ENCODE measurements at places on chromosomes 3 and 15.

DNA sequence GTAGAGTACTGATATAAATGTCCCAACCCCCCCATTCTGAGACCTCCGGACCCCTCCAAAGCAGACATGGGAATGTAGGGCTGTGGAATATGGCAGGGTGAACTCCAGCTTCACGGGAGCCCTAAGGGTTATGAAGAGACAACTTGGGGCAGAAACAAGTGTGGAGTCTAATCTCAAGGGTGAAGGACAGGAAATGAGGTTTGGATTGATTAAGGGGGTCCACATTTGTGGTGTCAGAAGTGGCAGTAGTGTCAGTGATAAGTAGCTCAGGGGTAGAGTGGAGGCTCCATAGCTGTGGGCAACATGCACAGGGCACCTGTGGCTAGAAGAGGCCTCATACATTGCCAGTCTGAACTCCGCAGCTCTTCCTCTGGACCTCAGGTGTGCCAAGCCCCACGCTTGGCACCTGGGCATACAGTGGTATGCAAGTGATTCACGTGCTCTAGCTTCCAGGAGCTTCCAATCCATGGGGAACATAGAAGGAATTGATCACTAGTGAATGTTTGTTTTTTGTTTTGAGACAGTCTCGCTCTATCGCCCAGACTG is 4.1 kb upstream of the P4HTM start:
- DNase-seq = no peak

DNA sequence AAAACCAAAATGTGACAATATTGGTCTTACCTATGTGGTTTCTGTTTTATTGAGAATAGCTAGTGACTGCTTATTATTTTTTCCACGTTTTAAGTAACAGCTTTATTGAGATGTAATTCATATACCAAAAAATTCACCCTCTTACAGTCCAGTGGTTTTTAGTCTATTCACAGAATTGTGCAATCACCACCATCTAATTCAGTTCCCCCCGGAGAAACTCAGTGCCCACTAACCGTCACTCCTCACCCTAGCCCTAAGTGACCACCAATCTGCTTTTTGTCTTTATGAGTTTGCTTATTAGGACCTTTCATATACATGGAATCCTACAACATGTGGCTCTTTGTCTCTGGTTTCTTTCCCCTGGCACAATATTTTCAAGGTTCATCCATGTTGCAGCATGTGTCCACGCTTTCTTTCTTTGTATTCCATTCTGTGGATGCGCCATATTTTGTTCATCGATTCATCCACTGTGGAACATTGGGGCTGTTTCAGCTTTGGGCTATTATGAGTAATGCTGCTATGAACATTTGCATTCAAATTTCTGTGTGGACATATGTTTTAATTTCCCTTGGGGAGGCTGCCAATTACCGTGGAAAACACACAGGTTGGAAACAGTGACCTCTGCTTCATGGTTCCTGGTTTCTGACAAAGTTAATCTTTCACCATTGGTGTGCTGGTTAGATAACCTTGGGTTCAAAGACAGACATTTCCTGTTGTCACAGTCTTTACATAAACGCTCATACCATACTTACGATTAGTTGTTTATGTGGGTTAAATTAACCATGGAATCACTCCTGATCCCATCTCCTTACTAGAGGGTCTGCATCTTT is 3.2 kb upstream of the BCL2L10 start:
- DNase-seq = no peak

GRCh38 chr3:159538507-159538906 is 450.1 kb upstream of the IL12A start:
- DNase-seq = no peak

DNA sequence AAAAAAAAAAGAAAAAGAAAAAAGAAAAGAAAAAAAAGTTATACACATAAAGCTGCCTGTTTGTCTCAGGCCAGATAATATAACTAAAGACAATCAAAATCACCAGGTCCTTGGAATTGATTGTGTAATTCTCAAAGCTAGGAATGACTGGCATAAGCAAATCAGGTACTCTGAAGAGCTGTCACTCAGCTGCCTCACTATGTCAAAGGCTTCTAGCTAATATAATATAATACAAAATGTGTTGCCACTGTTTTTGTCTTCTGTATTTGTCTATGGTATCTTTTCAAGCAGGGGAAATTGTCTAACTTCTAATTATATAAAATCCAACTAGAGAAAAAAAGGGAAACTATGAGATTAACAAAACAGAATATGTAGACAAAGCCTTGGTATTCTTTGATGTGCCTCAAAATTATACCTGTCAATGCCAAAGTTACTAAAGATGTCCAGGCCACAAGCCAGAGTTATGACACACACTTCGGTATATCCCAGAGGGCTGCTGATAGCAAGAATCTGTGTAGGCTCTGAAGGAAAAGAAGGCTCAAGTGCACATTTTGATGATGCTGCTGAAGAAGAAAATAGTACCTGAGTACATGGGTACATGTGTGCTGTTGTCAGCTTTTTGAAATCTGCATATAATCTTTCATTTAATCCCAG is 37.0 kb upstream of the NR2E3 start:
- DNase-seq = no peak

GRCh38 chr3:3365716-3366115 is 186.2 kb upstream of the CRBN start:
- no peak for DNase-seq

GRCh38 chr15:101348643-101349042 is 53.6 kb upstream of the SNRPA1 start:
- DNase-seq = no peak

DNA sequence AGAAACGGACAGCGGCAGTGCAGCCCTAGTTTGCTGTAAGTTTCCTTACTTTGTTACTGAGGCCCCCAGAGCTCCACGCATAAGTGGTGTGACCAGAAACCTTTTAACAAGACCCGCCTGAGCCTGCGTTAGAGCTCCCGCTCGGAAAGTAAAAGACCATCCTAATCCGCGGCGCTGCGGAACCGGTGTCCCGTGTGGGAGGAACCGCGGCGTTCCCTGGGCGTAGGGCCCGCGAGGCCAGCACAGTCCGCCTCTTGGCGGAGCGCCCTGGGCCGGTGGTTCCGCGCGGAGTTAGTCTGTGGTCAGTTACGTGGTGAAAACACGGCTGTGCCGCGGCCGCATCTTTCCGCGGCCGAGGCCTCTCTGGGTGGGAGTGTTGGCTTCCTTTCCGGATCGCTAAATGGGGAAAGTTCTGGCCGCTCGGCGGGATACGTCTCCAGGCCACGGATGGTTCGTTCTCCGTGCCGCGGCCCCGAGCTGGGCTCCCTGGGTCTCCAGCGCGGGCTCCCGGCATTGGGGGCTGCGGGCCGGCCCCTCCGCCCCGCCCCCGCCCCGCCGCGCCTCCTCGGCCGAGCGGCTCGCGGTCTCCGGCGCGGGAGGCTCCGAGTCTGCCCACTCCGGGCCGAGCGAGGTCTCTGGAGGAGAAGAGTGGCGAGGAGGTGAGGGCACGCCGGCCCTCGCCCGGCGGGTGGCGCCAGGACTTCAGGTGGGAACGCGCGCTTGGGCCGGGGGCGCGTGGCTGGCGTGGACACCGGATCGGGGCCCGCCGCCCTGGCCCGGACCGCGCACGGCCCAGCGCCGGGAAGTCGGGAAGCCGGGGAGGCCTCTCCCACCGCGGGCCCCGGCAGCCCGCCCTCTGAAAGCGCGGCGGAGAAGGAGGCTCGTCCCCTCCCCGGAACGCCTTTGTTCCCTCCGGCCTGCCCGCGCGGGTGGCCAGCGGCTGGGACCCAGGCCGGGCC is 754 bp downstream of the B3GNT5 start:
- no peak for DNase-seq

DNA sequence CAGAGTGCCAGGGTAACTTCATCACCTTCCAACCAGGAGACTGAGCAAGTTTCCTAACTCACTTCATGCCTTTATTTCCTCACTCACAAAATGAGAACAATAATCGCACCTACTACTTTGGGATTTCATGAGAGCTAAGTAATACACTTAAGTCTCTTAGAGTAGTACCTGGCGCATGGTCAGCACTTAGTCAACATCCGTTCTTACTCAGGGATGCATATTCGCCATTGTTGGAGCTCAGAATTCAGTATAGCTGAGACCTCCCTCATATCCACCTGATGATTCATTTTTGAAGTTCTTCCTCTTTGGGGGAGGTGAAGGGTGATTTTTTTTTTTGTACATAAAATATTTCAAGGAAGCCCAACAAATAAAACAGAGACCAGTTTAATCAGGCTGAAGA is 188.2 kb downstream of the AGBL1 start:
- DNase-seq = no peak

DNA sequence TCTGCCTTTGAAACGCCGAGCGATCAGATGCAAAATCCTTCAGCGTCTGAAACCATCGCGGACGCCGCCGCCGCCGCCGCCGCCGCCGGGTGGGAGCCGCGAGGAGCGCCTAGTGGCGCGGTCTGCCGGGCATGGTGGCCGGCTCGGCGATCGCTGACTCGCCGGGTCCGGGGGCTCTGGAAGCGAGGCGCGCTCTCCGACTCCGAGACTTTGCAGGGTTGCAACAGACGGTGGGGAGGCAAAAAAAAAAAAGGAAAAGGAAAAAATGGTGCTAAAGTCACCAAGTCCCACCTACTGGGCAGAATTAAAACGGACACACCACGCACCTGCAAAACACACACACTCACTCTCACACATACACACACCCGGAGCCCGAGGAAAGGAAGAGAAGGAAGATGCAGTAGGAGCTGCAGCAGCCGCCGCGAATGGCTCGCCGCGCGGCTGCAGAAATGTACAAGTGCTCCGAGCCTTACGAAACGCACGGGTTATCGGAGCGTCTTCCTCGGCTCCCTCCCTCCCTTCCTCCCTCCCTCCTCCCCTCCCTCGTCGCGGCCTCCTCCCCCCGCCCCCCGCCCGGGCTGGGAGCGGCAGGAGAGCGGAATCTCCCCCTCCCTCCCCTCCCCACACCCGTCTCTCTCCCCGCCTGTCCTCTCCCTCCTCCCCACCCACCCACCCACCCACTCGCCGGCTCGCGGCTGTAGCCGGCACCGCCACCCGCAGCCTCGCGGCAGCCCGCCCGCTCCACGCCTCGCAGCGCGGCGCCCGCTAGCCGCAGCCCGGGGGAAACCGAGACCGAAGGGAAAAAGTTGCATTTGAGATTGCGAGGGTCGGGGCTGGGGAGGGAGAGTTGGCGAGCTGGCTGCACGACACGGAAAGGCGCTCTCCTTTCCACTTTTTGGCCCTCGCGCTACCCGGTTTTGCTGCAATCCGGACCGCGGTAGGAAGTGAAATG is at the start of gene NTRK3:
TSS of gene NTRK3 (minus strand) at position 461 of the 952 bp plus-strand sequence. CDS start 586 bp downstream, outside the sequence.
- no peak for DNase-seq

DNA sequence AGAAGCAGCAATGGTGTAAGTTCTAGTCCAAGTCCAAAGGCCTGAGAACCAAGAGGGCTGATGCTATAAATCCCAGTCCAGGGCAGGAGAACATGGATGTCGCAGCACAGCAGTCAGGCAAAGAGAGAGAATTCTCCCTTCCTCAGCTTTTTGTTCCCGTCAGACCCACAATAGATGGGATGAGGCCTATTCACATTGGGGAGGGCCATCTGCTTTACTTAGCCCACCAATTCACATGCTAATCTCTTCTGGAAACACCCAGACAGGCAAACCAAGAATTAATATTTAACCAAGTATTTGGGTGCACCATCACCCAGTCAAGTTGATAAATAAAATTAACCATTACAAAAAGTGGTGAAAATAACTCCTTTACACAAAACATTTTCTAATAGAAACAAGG is 511.7 kb upstream of the UBE2E2 start:
- no peak for DNase-seq

DNA sequence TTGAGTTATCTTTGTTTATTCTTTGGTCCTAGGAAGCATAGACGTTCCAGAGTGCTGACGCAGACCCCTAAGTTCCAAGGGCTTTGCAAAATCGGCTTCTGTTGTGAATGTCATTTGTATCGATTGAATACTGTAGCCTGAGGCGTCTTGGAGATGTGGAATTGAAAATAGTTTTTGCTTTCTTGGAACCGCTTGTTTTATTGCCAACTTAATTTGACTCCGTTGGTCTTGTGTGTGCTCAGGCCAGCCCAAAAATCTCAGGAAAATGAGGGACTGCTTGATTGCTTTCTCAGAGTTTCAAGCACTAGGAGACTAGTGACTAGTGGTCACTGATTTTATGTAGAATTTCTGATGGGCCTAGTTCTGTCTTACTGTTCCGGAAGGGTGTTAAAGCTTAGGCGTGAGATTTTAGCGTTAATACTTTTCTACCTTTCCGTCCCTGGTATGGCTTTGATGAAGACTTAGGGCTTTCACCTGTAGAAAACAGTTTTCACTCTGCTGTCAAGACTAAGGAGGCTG is 263 bp upstream of the UTS2B start:
- no peak for DNase-seq

GRCh38 chr3:40116478-40117177 is 192.9 kb upstream of the EIF1B start:
- no peak for DNase-seq

DNA sequence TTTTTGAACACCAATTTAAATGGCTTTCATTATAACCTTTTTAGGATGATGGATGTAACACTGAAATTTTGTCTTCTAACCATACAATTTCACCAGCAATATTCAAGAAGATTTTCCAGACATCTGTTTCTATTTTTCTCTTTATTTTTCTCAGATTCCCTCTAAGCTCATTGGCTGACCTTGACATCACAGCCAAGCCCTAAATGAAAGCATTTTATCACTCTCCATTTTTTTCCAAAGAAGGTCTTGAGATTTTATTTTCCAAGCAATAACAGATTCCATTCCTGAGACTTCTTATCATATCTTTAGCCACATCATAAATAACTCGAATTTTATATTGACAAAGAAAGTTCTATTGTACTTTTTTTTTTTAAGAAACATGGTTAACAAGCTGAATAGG is 392.6 kb upstream of the THBS1 start:
- no peak for DNase-seq

GRCh38 chr3:52172262-52172757 is 18.1 kb upstream of the POC1A start:
- DNase-seq = no peak

DNA sequence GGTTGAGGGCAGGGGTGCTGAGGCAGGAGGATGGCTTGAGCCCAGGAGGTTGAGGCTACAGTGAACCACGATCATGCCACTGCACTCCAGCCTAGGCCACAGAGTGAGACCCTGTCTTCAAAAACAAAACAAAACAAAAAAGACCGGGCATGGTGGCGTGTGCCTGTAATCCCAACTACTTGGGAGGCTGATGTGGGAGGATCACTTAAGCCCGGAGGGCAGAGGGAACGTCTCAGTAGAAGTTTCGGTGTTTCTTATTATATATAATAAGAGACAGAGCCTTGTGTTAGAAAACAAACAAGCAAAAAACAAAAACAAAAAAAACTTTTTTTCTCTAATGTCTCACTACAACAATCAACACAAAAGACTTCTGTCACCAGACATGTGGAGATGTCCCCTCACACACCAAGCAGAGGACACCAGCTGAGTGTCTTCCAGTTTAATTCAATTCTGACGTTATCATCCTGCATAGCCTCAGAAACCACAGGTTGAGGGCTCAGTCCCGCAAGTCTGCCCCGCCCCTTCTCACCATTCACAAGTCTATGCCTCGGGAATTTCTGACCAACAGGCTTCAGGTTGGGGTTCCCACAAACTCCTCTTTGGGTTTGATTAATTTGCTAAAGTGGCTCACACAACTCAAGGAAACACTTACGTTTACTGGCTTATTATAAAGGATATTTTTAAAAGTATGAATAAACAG is 24.0 kb upstream of the EIF4A2 start:
- no peak for DNase-seq

- DNase-seq = no peak
Observed at GRCh38 chr3:160129459-160130061, 95.7 kb upstream of the C3orf80 start.

- no peak for DNase-seq
Observed at GRCh38 chr3:78141269-78141668, 1101.4 kb downstream of the ROBO2 start.

Data from stimulated activated CD4-positive, alpha-beta T cell treated with anti-CD3 and anti-CD28 coated beads, Interleukin-4, amount 100 ng/mL, for 48 hours (primary cell).